GM19239 (cell line): ENCODE measurements at places on chromosomes 1 and 21.

DNA sequence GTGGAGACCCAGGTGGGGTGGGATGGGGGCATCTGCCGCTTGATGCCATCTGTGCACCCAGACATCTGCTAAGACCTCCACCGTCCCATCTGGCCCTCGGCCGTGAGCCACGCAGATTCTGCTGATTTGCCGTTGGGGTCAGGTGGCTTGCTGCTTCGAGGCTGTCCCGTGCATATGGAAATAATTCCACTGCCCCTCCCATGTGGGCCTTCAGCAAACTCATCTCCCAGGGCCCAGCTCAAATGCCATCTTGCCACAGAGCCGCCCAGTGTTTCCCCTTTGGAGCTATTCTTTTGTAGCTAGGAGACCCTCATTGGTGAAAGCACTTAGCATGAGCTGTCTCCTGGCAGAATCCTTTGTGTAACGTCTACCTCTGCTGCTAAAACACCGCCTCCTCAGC is 99.8 kb downstream of the KAZN start:
- no peak for DNase-seq

- no peak for DNase-seq
These were observed 451.7 kb downstream of the SIPA1L2 start for GRCh38 chr1:232178191-232178590.

GRCh38 chr1:209863766-209864485 is 36.2 kb downstream of the UTP25 start:
- DNase-seq, result no peak

GRCh38 chr1:34055818-34056217 is 109.2 kb downstream of the CSMD2 start:
- no peak for DNase-seq

- DNase-seq, result no peak
These were observed 24.2 kb downstream of the KIF17 start for GRCh38 chr1:20693623-20694022.

GRCh38 chr1:2166254-2166653 is 28.3 kb downstream of the FAAP20 start:
- no peak for DNase-seq

DNA sequence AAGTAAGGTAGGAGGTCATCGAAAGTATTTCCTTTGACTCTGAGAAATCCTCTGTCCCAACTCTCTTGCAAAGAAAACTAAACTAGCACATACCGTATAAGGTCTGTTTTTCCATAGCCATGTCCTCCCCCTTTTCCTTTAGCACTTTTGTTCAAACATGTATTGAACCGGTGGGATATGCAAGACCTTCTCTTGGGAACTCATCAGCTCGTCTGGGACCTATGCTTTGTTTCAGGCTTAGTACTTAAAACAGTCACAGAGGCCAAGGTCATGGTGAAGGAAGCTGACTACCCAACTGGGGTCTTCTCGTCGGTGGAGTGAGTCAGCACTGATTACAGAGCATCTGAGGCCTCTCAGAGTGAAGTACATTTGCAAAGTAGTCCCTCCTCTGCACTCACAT is 185.0 kb downstream of the ZBTB18 start:
- DNase-seq, result no peak

DNA sequence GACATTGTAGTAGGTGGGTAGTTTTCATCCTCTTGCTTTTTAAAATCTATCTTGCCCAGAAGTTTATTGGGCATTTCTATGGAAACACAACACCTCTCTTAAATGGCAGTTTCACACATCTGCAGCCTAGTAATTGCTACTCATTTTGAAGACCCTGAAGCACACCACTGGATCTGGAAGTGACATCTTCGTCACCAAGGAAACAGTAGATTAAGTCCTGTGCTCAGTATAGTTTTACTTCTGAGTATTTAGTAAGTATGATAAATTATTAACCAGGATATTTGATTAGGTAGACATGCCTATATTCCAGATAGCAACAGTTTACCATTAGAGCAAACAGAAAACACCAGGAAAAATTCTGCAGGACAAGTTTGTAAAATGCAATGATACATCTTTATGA is 48.7 kb downstream of the UCK2 start:
- DNase-seq, result no peak

DNA sequence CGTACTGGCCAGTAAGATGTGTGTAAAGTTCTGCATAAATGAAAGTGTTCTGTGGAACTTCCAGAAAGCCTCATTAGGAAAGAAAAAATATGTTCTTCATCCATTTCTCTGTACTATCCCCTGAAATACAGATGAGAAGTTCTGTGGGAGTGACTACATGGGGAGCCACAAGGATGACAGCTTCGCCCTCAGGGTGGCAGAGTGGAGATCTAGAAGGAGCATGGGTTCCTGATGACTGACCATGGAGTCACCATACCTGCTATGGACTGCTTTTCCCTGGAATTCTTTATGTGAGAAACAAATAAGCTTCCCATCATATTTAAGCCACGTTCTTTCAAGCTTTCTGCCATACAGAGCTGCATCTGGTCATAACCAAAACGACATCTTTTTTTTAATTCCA is 113.9 kb upstream of the RGS1 start:
- DNase-seq, result no peak

- no peak for DNase-seq
These were observed 4.8 kb downstream of the CTH start for GRCh38 chr1:70415882-70416281.

DNA sequence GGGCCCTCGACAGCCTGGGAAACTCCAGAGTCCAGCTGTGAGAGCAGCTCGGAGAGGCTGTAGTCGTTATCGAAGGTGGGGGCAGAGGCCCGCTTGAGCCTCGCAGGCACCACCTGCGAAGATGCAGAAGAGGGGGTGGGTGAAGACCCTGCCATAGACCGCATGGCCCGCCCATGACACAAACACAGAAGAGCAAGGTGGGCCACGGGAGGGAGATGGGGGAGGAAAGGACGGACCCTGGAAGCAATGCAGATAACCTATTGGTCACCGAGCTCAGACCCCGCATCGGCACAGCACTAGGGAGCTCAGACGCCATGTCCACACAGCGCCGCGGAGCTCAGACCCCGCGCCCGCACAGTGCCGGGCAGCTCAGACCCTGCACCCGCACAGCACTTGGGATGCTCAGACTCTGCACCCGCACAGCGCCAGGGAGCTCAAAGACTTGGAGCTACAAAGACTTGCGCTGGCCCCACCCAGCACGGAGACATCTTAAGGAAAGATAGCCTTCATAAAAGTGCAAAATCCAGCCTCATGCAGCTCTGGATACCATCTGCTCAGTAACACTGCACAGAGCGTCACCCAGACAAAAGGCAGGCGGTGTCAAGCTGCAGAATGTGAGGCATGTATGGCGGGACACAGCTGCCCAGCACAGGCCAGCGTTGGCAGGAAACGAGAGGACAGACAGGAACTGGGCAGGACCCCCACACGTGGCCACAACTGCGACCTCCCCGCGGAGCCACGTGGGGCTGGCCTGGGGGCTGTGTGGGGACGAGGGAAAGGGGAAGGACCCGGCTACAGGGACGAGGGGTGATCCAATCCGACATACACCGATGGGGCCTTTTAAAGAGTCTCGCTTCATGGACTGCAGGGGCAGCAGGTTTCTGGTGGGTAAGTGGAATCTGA is 22.6 kb downstream of the RIPK4 start:
- no peak for DNase-seq

GRCh38 chr1:169868978-169869377 is 24.7 kb downstream of the SCYL3 start:
- DNase-seq, result no peak

DNA sequence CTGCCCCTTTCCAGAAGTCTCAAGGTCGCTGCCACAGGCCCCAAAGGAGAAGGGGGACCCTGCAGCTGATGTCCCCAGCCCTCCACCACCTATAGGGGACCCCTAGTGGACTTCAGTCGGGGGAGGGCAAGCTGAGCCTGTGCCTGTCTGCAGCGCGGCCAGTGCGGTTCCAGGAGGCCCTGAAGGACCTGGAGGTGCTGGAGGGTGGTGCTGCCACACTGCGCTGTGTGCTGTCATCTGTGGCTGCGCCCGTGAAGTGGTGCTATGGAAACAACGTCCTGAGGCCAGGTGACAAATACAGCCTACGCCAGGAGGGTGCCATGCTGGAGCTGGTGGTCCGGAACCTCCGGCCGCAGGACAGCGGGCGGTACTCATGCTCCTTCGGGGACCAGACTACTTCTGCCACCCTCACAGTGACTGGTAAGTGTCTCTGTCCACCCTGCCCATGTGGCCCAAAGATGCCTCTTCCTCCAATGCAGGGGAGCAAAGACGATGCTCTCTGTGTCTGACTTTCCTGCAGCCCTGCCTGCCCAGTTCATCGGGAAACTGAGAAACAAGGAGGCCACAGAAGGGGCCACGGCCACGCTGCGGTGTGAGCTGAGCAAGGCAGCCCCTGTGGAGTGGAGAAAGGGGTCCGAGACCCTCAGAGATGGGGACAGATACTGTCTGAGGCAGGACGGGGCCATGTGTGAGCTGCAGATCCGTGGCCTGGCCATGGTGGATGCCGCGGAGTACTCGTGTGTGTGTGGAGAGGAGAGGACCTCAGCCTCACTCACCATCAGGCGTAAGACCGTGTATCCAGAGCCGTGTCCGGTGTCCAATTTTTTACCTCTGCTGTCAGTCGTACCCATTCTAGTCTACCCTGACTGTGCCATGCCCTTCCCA is 79.9 kb downstream of the OBSCN start:
- DNase-seq, result no peak

DNA sequence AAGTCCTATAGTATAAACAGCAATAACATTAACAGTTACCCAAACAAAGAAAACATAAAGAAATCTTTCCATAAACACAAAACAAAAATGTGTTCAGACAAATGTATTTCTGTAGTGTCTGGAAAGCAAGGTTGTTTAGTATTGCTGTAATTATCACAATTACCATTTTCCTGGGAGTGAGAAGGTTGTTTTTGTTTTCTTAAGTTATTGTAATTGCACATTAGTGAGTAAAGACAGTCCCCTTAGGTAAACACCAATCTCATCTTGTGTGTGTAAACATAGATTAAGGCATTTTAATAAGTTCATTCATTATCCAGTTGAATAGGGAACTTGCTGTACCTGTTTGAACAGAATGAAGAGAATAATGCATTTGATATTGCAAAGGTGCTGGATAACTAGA is 356.9 kb upstream of the ADGRL4 start:
- no peak for DNase-seq
